Stimulated activated memory B cell treated with anti-CD40 and anti-IgM and Interleukin-4, amounts not matched to agents 10 μg/mL and 1 μg/mL and 100 μg/mL, for 72 hours (primary cell): ENCODE measurements at places on chromosomes 12 and 14.

- ATAC-seq = no peak
These were observed 94.2 kb upstream of the FGD4 start for GRCh38 chr12:32305163-32305562.

- no peak for ATAC-seq
These were observed 180.2 kb downstream of the EPS8 start for GRCh38 chr12:15608941-15609340.

DNA sequence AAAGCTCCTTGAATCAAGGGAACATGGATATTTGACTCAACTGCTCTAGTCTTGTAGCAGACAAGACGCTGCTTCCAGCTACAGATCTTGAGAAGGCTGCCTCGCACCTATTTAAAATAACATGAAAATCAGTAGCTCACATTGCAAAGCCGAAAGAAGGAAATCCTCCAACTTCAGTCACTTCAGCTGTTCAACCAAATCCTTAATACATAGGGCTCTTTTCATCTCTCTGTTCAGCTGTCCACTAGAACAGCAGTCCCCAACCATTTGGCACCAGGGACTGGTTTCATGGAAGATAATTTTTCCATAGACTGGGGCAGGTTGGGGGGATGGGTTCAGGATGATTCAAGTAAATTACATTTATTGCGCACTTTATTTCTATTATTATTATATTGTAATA lies 1116.0 kb upstream of the TMEM132C start:
- ATAC-seq = no peak

DNA sequence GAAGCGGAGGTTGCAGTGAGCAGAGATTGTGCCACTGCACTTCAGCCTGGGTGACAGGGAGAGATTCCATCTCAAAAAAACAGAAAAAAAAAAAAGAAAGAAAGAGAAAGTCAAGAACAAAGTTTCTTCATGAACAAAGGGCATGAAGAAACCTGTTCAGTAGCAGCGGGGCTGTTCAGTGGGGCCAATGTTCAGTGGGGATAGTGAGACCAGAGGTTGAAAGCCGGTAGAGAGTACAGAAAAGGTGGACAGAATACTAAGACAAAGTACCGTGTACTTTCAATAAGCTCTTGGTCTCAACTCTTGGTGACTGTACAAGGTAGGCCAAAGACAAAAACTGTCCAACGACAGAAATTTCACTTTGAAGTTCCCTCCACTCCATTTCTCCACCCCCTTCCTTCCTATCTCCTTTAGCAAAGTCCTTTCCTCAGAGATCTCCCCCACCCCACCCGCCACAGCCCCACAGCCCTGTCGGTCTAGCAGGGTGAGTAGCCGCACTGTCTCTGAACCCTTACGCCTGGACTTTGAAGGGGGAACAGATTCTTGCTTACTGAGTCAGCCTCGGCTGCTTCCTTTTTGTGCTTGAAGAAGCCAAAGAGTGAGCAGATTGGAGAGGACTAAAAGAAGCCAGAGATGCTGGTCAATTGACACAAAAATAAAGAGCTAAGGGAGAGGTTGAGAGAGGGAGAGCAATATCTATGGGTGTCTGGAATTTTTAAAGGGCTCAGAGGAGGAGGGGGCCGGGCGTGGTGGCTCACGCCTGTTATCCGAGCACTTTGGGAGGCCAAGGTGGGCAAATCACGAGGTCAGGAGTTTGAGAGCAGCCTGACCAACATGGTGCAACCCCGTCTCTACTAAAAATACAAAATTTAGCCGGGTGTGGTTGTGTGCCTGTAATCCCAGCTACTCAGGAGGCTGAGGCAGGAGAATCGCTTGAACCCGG lies 44.2 kb upstream of the FOS start:
- ATAC-seq = no peak

- no peak for ATAC-seq
These were observed 15.6 kb upstream of the MCRS1 start for GRCh38 chr12:49583366-49584094.

DNA sequence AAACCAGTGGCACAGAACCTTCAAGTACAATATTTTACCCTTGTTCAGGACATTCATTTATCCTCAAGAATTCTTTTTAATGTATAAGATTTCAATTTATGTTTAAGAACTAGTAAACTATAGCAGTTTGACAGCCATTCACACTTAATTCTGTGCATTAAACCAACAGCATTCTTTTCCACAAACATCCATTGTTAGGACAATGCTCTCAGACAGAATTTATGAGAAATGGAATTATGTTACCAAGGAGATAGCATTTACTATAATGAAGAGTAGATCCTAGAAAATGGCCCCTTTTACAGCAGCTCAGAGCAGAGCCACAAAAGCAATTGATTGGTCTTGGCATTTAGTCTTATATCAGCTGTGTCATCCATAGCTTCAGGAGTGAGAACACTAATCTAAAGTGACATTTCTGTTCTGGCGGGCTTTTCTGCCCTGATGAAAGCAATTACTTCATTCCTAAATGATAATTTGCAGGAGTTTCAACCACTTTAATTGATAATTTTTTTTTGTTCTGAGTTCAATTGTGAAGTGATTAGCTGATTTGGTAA lies 268.9 kb downstream of the NPAS3 start:
- no peak for ATAC-seq
